Stimulated activated CD8-positive, alpha-beta memory T cell treated with anti-CD3 and anti-CD28 coated beads, Interleukin-4, amount 100 ng/mL, for 1 hour (primary cell): ENCODE measurements at places on chromosomes 4 and X.

DNA sequence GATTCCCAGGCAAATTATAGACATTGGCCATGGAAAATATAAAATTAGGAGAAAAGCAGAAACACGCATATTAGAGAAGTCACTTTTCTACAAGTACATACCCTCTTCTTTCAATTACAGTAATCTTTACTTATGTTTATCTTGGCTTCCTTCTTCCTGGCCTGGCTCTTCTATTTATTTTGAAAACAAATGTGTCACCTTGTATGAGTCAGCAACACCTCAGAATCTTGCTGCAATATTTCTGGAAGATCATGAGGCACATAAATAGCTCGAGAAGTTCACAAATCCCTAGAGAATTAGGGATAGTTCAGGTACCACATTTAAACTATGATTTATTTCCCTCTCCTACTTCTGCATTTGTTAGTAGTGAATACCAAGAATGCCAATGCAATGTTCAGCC lies 124.6 kb downstream of the ANOS1 start:
- no peak for DNase-seq

GRCh38 chrX:148664995-148665394 lies 164.6 kb downstream of the AFF2 start:
- no peak for DNase-seq

DNA sequence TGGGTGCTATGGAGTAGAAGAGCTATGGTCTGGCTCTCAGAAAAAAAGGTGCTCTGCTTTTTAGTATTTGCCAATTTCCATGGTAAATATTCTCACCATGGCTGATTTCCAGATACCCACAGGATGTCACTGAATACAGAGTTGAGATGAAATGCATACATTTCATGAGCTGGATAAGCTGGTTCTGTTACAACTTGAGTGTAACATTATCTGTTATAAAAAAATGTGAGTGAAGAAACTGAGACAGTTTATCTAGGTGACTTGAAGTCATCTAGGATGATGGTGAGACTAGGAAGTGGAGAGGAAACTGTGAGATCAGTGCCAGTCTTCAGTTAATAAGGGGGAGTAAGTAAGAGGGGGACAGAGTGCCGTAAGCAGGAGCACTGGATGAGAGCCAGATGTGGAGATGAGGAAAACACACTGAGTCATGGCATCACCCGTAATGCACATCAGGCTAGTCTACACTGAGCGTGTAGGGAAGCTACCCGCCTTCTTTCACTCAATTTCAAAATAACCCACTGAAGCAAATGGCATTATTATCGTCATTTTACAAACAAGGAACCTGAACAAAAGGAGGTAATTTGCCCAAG lies 5.0 kb downstream of the HPSE start:
- no peak for DNase-seq

- no peak for DNase-seq
Observed at GRCh38 chrX:22237479-22237878, 35.2 kb upstream of the CBLL2 start.

- no peak for DNase-seq
Observed at GRCh38 chr4:2696423-2696822, 59.7 kb downstream of the TNIP2 start.
